ENCODE measurements at places on chromosomes 2 and 18. TPM values are rescaled to one million over a fixed set of nuclear protein-coding genes. Genes with fewer than 3 reads are reported as not detected.

Gene ATOH8
- 7.4 TPM for total RNA-seq

Gene FNDC4
- 2.2 TPM for total RNA-seq

Gene ZNF396
- total RNA-seq: 11.6 TPM

Gene INPP5D
- 40.4 TPM for total RNA-seq

Gene PIK3C3
- total RNA-seq: 20.2 TPM

Gene DES
- 1,891 TPM for total RNA-seq

Gene NYAP2
- total RNA-seq: not detected

Gene IMP4
- 52.1 TPM for total RNA-seq

Gene DTNB
- 3.4 TPM for total RNA-seq

Gene ACOXL
- not detected for total RNA-seq

GRCh38 chr2:180742801-180743200, 237.6 kb upstream of the UBE2E3 start:
- no peak for DNase-seq

DNA sequence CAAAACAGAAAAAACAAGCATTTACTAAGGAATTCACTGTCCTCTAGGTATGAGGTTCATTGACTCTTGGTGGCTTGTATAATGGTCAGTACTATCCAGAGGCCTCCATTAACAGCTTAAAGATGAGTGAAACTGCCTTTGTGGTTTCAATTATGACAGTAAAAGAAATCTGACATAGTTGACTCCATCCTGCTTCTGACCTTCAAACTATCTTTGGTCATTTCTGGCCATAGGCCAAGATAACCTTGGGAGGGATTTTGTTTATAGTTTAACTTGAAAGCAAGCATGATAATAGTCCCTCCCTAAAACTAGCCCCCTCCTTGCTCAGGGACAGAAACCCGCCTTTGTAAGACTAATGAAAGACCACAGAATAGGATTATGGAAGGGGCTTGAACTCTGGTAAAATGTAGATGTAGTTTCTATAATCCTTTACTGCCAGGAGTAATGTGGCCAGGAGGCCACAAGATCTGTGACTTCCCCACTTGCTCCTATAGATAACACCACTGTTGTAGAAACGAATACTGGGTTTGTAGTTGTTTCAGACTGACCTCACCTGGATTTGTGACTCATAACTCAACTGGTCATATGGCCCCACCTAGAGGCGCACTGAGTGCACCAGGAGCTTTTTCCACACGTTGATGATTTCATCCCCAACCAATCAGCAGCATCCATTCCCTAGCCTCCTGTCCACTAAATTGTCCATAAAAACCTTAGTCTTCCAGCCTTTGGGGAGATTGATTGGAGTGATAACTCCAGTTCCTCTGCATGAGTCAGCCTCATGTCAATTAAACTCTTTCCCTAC, 8.6 kb upstream of the PLEKHM3 start:
- peak; percentile 70 for DNase-seq

DNA sequence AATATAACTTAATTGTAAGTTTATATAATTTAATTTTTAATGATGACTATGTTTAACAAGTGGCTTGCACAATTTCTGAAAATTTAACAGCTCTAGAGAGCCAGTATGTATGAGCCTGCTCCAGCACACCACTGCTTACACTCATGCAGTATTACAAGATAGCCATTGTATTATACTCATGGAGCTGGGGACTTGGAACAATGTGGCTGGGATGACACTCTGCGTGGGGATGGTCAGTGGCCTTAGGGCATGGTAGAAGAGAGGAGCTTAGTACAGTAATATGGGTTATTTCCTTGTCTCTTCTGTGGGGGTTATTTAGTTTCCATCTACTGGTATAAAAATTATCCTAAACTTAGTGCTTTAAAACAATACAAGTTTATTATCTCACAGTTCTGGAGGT, 105.1 kb upstream of the STON1 start:
- no peak for DNase-seq

GRCh38 chr2:202102425-202103000, 29.5 kb downstream of the KIAA2012 start:
- no peak for DNase-seq

- no peak for DNase-seq
These were observed 383.3 kb downstream of the MTX2 start for GRCh38 chr2:176652300-176653182.

DNA sequence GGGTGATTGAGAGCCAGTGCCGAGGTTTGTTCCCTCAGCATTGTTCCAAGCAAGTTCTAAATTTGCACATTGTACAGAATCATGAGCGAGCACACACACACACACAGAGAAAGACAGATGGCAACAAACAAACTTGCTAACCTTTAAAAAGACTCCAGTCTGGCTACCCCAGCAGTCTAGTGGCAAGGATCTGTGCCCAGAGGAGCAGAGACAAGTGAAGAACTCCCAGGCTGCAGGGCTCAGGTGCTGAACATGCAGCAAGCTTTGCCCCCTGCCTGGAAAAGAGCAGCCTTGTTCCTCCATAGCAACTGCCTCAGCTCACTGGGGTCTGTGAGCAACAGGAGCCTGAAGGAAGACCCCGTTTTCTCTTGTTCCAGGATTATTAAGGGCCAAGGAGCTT, 169.2 kb upstream of the CCDC68 start:
- no peak for DNase-seq

DNA sequence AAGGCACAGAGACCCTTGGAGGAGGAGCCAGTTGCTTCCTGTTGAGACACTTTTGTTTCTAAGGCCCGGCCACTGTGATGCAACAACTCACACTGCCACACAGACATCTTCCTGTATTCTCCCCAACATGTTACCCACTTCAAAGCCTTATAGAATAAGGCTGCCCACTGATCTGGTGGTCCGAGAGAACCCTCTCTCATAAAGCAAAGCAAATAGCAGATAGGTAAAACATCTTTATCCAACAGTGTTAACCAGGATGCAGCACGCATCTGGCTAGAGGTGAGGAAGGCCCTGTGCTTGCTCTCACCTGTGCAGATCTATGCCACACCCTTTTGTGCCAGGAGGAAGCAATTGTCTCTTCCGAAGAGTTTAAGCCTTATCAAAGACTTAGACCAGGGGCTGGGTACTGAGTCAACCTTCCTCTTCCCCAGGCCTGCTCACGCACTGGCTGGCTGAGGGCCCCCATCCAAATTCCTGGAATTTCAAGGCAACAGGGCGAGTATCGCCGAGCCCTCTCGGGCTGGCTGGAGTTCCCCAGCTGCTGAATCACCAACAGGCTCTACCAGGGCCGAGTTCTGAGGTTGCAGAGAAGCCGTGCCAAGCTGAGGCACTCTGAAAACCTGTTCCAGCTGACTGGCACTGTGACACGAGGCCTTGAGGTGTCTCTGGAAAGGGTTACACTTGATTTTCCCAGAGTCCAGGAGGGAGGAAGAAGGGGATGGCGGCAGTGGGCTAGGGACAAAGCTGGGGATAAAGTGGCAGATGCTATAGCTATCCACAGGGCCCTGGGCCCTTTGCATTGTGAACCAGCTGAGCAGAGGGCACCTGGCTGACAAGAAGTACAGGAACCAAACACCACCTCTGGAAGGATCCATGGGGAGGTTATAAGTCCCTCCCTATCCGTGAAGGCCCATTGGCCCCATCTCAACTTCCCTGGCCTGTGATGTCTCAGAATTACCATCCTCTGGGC, 29.3 kb downstream of the TGFA start:
- peak; percentile 61 for DNase-seq

GRCh38 chr2:190050001-190050400, 12.5 kb downstream of the MSTN start:
- DNase-seq: no peak

- DNase-seq: no peak
These were observed 24.8 kb downstream of the SANBR start for GRCh38 chr2:61090386-61090921.

- no peak for DNase-seq
These were observed 1470.3 kb upstream of the ACVR2A start for GRCh38 chr2:146374505-146374904.

DNA sequence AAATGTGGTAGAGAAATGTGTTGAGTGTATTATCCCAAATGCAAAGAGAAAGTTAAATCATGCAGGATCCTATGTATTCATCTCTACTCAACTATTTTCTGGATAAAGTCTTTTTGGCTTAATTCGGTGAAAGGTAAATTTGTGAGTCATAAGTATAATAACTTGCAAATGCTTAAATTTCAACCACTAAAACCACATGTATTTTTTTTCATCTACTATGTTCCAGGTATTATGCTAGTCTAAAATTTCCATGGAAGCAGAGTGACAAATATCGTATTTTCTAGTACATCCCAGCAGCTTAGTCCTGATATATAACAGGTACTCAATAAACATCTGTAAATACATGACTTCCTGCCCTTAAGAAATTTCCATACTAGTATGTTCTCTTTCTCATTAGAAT, 6.2 kb downstream of the ALS2 start:
- DNase-seq: no peak

DNA sequence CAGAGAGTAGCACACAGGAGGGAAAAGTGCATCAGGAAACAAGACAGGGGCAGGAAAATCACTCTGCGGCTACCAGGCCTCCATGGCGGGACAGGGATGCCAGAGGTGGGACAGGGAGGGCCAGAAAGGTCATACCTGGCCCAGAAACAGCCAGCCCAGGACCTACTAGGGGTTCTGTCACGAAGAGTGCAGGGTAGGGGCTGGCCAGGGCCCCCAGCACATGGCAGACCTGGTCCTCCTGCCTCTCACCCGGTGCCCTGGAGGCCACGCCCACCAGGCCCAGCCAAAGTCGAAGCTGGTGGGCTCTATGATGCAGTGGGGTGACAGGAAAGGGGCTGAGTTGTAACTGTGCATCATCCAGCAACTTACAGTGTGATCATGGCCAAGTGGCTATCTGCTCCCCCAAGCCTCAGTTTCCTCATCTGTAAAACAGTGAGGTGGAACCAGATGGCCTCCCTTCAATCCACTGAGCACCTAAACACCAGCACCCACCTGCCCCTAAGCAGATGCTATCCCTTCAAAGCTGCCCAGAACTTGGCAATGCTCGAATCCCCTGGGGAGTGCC, 10.6 kb downstream of the CYP26B1 start:
- no peak for DNase-seq

DNA sequence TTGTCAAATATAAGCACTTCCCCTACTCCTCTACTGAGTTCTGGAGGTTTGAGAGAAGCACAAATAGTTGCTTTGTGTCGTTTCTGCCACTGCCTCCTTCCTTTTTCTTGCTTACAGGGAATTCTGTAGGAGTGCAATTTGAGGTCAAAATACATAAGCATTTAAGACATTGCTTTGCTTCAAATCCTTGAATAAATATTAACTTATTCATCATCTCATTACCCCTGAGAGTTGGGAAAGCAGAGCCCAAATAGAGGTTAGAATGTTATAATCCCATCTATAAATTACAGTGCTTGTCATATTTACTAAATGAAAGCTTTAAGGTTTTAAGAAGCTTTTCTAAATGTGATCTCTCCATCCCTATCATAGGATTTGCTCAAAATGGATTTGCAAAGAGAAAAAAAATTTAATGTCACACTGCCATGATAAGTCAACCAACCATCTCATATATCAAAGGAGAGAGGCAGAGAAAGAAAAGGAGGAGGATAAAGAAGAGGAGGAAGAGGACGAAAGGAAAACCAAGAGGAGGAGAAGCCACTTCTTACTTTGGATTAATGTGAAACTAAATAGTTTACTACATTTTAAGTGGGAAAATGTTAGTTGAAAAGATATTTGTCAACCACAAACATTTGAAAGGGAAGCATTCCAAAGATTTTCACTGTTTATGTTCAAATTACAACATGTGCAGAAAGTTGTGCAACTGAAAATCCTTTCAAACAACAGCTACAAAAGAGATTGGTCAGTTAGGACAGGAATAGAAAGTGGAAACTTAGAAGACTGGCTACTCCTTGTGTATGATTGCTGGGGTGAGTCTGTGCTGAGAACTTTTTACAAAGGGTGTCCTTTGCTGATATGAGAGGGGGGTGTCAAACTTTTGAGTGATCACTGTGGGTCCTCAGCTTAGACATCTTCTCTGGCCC, 277.3 kb upstream of the FN1 start:
- DNase-seq: no peak

DNA sequence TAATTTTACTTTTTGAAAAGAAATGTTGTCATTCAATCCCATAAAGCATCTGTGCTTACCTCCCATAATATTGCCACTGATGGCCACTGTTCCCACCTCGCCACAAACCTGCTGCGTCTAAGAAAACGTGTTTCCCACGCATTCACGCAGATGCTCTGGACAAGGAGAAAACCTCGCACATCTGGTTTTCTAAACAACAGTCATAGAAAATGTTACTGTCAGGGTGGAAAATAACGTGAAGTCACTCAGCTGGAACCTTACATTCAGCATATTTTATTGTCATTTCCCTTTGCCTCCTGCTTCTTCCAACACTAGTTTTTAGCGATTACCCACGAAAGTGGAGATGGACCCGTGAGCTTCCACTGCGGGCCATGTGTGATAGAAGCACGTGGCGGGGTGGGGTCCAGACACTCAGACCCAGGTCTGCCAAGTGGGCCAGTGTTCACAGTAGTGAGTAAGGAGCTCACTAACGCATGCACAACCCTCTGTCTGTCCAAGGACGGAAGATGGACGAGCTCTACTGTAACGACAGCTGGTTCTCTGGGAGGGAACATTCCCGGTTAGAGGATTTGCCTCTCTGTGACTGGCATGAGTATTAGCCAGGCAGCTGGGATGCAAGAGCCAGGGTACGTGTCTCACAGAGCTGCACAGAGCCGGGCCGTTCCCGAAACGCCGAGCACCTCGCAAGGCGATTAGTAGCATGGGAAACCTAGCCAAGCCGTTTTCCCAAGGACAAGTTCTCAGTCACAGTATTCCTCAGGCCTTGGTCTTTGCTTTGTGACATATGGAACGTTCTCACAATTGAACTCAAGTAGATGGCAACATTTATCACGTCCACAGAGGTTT, 94.5 kb downstream of the MTCL1 start:
- DNase-seq: no peak

GRCh38 chr2:241148891-241149674, at the start of gene PASK:
TSS of gene PASK (minus strand) at chr2:241149472. CDS start at chr2:241143032, 6,440 bp downstream.
- DNase-seq: peak; percentile 96

- DNase-seq: peak; percentile 38
These were observed 12.0 kb downstream of the SIGLEC15 start for GRCh38 chr18:45837283-45838070.

DNA sequence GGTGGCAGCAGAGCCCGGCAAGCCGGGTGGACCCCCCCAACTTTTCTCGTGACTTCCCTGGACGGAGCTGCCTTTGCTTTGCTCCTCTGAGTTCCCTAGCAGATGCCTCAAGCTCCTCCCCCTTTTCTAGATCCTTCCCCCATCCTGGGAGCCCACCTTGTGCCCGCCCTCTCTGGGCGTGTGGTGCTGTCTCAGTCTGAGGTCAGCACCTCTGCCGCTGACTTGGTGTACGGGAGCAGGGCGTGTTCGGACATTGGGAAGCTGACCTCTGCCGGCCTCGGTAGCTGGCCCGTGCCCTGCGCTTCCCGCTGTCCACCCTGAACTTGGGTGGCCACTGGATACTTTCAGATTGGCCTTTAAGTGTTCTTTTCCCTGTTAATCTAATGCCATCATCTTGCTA, 19.6 kb upstream of the ESPNL start:
- no peak for DNase-seq

All from transverse colon (tissue), 4 donors.